ENCODE measurements at places on chromosomes 4 and X. TPM values are rescaled to one million over a fixed set of nuclear protein-coding genes. Genes with fewer than 3 reads are reported as not detected.

XK gene
- 0.09 TPM for total RNA-seq

DNA sequence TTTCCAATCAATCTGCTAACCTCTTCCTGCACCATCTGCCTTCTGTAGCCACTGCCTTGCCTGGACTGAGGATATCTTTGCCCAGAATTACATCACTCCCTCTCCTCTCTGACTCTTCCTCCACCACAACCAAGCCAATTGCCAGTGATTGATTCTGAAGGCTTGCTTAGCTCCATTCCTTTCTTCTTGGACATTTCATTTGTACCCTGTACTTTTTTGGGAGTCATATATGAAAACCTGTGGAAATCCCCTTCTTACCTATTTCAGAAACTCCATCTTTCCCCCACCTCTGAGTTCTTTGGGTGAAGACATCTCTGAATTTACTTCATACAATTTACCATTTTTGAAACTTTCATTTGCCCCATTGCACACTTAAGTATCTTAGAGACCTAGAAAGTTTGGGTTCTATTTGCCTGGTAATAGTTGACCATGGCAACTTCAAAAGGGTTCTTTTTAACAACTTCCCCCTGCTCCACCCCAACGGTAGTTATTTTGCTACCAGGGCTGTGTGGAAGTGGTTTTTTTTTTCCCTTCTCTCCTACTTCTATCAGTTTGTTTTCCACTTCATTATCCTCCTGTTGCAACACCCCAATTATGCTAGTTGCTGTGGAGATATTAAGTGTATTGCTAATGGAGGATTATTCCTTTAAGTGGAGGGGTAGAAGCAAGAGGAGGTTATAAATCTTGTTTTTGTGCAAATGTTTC lies 14.3 kb downstream of the SGMS2 start:
- DNase-seq, result no peak

GRCh38 chr4:620201-620600 lies 5.2 kb upstream of the PDE6B start:
- DNase-seq, result no peak

BMPR1B gene
- total RNA-seq, result 1.6 TPM

GRCh38 chr4:76803522-76803921 lies 94.4 kb downstream of the SOWAHB start:
- DNase-seq, result no peak

USP17L13 gene
- not detected for total RNA-seq

DNA sequence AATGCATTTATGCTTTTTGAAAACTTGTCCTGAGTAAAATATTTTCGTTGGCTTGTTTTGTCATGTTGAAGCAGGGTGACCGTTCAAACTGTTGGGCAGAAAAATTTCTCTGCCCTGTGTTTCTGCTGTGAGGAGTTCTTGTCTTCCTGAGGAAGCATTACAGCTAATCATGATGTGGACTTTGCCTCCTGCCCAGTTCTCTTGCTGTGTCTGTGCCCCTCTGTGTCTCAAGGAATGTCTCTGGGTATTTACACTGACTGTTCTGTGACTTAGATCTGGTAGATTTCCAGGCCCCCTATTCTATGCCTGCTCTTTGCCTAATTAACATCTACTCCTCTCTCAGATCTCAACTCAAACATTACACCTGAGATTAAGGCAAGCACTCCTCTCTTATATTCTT lies 30.4 kb upstream of the RPL34 start:
- no peak for DNase-seq

UBA1 gene
- total RNA-seq, result 158 TPM

BANK1 gene
- 7.7 TPM for total RNA-seq

DNA sequence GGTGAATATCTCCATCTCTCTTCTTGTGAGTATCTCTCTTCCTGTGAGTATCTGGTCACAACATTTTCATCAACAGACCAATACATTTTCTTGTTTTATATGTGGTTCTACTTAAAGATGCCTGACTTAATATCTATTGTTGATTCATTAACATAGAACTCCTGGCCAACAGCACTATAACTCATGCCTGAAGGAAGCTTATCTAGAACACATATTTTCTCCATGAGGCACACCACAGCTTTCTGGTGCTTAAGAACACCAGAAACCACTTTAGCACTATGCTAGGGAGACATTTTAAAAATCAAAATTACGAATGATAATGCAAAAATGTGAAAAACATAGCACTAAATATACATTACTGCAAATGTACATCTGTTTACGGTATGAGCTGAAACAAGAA lies 190.4 kb downstream of the GABRB1 start:
- DNase-seq, result no peak

- no peak for DNase-seq
These were observed 149.1 kb downstream of the PAPSS1 start for GRCh38 chr4:107570952-107571351.

TKTL1 gene
- total RNA-seq, result not detected

- no peak for DNase-seq
These were observed 6.2 kb upstream of the CXCL3 start for GRCh38 chr4:74044677-74045076.

DNA sequence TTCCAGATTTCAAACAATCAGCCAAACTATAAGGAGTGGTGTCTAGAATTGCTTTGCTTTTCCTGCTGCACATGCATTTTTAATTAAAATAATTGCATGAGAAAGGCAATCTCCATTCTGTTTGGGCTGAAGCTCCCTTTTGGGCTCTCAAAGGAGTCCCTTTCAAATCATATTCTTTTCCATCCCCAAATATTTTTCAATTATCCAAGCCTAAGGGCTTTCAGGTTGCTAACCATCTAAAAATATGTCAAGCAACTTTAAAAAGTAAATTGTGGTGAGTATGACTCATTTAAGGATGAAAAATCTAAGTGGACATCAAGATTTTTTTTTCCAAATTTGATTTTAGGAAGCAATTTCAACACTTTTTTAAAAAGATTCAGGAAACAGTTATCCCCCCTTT lies 28.4 kb downstream of the PIR start:
- DNase-seq, result no peak

GPC4 gene
- total RNA-seq, result 13.1 TPM

GRCh38 chr4:73868206-73869129 lies 725 bp upstream of the CXCL1 start:
- DNase-seq, result no peak

DNA sequence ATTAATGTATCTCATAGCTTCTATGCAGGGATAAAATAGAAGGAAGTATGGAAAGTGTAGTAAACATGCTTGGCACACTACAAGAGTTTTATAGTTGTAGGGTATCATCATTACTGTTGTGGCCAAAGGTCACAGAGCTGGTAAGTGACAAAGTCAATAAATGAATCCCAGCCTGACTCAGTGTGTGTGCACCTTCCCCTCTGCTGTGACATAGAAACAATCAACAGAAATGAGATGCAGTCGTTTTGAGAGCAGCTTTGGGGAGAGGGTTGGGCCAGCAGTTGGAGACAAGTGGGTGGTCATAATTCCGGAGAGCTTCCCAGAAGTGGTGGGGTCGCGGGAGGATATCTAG lies 82.4 kb upstream of the RBPJ start:
- no peak for DNase-seq

PFKFB1 gene
- total RNA-seq, result 13.9 TPM

SSX2B gene
- total RNA-seq, result not detected

- DNase-seq, result no peak
These were observed 233.7 kb upstream of the FGF13 start for GRCh38 chrX:138945219-138945618.

SATL1 gene
- not detected for total RNA-seq

- no peak for DNase-seq
These were observed 442 bp upstream of the MCUB start for GRCh38 chr4:109559625-109559982.

ZNF630 gene
- 4.3 TPM for total RNA-seq

DNA sequence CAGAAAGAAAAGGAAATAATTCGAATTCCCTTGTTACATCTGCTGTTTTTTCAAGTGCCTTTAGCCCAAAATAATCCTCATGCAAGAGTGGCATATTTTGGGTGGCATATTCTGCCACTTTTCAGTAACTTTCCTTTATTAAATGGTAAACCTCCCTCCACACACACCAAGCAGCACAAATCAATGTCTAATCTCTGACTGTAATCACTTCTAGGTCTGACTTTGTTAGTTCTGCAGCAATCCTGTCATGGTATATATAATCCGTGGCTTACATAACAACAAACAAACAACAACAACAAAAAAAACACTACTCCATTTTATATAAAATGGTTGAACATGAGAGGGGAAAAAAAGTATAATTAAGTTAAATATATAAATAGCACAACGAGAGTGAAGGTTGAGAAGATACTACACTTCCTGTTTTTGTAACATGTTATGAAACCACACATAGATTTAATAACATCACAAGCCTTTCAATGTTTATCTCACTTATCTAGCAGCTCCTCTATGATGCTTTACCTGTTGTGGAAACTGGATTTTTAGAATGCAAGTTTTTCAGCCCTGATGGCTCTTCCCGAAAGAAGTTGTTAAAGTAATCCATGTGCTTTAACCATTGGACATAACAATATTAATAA lies 715.4 kb downstream of the GRXCR1 start:
- DNase-seq, result no peak

- no peak for DNase-seq
These were observed 134.4 kb upstream of the BMPR1B start for GRCh38 chr4:94623126-94623911.
